ENCODE measurements at places on chromosomes 4 and X. TPM values are rescaled to one million over a fixed set of nuclear protein-coding genes. Genes with fewer than 3 reads are reported as not detected.

HS3ST1 gene
- 0.21 TPM for total RNA-seq

CPE gene
- 9.1 TPM for total RNA-seq

DCAF12L2 gene
- not detected for total RNA-seq

RHOXF1 gene
- total RNA-seq = not detected

CACNA1F gene
- total RNA-seq = not detected

FMR1NB gene
- total RNA-seq = not detected
